Stimulated activated CD4-positive, alpha-beta T cell treated with anti-CD3 and anti-CD28 coated beads, Interleukin-12 subunit alpha, Interleukin-12 subunit beta, amount 100 ng/mL, for 24 hours (primary cell): ENCODE measurements at places on chromosomes 1 and 21.

DNA sequence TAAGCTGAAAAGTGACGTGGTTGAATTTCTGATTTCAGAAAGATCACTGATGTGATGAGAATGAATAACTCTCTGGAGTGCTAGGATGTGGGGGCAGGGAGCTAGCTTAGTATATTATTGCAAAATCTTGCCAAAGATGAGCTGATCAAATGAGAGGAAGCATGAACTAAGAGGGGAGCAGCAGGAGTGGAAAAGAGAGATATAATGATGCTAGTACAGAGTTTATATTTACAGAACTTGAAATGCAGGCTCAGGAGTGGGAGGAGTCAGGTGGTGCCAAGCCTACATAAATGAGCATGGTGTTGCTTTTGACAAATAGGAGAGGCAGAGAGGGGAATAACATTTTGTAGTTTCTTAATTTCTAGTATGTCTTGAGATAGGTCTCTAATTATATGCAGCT, 38.1 kb upstream of the NBL1 start:
- no peak for DNase-seq

DNA sequence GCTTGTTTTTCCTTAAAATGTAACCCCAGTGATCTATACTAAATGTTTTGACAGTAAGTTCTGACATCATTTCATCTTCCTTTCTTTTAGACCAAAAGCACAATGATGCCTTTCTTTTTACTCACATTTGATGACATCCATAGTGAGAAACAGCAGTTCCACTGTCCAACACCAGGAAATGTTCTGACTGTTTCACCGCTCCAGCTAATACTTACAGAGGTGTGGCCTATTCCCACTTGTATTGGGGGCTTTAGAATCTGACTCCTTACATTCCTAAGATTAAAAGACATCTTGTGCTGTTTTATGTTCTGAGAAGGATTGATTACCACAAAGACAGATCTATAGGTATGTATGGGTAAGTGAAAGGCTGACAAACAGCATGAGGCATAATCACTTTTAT, 1018.2 kb upstream of the PRMT6 start:
- no peak for DNase-seq

GRCh38 chr1:208499026-208499425, 254.8 kb upstream of the PLXNA2 start:
- no peak for DNase-seq

DNA sequence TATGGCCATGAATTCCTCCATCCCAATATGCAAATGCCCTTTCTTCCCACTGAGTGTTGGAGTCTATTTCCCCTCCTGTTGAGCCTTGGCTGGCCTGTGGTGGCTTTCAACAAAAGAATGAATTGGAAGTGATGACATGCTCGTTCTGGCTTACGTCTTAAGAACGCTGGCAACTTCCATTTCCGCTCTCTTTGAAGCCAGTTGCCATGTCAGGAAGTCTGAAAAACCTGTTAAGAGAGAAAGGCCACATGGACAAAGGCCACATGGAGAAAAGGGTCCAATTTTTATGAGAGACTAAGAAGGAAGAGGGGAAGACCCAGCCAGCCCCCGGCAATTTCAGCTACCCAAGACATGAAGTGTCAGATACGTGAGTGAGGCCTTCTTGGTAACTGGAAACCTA, 45.6 kb upstream of the GADD45A start:
- DNase-seq = no peak

- no peak for DNase-seq
Measured at GRCh38 chr1:86154571-86155050, 2.0 kb downstream of the COL24A1 start.

DNA sequence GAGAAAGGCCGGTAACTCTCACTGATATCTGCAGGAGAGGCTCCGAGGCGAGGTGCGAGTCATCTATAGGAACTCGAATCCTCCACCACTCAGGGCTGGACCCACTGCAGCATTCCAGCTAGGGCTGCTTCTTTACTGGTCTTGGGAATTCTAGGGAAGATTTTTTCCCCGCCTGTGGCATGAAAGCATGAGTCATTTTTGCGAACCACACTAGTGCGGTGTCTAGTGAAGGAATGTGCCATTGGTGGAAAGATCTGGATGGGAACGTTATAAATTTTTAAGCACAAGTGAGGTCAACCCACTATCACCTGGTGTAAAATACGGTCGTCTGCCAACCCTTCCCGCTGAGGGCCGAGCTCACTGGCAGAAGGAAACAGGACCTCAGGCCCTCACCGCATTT, 49.7 kb downstream of the SYF2 start:
- DNase-seq = no peak

DNA sequence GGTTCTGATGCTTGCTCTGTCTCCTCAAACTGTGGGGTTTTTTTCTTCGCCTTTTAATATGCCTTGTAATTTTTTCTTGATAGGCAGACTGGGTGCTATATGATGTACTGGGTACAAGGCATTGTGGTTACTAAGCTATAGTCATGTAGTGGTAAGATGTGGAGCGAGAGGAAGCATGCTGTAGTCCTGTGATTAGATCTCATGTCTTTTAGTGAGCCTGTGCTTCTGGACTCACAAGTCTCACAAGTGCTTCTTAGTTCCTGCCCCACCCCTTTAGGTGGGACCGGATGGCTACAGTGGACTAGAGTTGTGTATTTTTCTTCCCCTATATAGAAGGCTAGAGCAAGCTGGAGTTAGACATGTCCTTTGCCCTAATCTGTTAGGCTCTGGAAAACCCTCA, 178.7 kb downstream of the DNM3 start:
- no peak for DNase-seq

DNA sequence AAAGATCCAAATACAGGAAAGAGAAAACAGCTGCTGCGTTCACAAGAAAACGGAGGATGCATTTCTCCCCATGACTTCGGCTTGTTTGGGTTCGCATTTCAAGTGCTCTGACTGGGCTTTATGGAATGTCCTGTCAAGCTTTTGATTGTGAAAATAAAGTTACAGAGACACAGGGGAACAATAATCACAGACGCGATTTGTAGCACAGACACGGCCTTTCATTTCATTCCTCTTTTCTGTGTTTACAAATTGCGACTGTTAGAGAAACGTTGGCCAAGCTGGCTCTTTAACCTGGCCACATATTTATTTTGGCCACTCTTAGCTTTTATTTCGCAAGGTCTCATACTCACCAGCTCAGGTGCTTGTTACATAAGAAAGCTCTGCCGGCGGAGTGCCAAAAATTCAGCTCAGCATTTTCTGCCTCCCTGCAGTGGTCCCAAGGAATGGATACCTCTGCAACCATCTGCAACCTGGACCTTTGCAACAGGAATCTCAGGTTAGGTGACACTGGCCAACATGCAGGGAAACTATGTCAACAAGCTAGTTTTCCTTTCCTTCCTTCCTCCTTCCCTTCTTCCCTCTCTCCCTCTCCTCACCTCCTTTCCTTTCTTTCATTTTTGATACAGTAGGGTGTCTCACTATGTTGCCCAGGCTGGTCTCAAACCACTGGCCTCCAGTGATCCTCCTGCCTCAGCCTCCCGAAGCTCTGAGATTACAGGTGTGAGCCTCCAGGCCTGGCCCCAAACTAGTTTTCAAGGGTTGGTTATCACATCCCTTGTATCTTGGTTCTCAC, 58.2 kb upstream of the SLC45A1 start:
- no peak for DNase-seq

DNA sequence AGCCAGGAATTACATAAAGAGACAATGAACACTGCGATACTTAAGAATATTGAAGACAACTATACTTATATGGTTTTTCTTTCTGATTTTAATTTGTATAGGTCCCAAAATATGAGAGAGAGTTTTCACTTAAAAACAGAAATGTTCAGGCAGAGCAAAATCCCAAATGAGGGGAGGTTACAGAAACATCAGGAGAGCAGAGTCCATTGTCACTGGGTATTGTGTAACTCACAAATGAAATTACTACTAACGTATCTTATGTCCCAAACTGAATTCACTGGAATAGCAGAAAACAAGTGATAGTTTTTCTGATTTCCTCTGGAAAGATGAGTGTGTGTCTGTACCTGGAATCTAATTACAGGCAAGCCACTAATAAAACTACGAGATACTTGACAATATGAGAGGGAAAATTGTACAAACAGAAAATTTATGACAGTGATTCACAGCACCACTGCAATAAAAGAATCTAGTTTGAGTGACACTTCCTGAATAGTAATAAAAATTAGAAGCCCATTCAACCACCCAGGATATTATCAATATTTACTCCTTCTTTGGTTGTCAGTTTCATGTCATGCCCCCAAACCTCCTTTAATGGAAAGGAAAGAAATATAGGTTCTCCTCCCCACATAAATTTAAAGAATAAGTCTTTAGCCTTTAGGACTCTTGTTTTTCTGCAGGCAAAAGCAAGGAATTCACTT, 522.6 kb downstream of the ADGRL2 start:
- no peak for DNase-seq

GRCh38 chr1:229879746-229880145, 187.3 kb upstream of the GALNT2 start:
- no peak for DNase-seq

GRCh38 chr21:45011911-45012661, 62.3 kb upstream of the ADARB1 start:
- DNase-seq = no peak

- no peak for DNase-seq
Measured at GRCh38 chr1:42178249-42178648, 13.7 kb upstream of the GUCA2A start.

- DNase-seq = no peak
Measured at GRCh38 chr1:167856711-167857418, 57.1 kb downstream of the ADCY10 start.

DNA sequence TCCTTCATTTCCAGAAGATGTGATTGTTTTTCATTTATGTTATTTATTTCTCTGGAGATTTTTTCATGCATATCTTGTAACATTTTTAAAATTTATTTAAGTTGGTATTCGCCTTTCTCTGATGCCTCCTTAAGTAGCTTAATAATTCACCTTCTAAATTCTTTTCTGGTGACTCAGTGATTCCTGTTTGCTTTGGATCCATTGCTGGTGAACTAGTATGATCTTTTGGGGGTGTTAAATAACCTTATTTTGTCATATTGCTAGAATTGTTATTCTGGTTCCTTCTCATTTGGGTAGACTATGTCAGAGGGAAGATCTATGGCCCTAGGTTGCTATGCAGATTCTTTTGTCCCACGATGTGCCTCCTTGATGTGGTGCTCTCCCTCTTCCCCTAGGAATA, 1347.2 kb upstream of the B3GALT2 start:
- DNase-seq = no peak

- DNase-seq = no peak
Measured at GRCh38 chr1:12203216-12204007, 26.4 kb upstream of the VPS13D start.

DNA sequence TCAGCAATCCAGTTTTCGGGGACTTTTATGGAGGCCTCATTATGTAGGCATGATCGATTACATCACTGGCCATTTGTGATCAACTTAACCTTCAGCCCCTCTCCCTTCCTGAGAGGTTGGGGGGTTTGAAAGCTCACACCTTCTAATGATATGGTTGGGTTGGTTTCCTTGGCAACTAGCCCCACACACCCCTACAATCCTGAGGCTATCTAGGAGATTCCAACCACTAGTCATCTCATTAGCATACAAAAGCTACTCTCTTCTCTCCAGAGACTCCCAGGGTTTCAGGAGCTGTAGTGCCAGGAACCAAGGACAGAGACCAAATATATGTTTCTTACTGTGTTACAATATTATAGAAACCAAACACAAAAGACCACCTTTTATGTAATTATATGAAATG, 35.2 kb upstream of the ZNF326 start:
- DNase-seq = no peak

DNA sequence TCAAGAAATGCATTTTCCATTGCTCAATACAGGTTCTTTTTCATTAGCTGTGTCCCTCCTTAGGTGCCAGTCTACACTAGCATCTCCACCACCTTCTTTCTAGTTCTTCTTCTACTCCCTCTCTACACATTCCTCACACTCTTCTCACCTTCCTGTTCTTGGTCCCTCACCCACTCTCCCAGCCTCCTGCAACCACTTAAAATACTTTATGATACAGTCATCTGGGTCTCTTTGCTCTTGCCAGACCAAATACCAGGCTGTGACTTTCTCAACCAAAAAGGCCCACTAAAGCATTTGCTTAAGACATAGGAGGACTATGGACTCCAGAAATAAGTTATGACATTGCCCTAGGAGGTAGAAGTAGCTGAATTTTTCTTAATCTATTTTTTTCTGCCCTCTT, 35.1 kb downstream of the PIGM start:
- no peak for DNase-seq

GRCh38 chr1:243495442-243496186, 239.8 kb downstream of the SDCCAG8 start:
- DNase-seq = no peak

DNA sequence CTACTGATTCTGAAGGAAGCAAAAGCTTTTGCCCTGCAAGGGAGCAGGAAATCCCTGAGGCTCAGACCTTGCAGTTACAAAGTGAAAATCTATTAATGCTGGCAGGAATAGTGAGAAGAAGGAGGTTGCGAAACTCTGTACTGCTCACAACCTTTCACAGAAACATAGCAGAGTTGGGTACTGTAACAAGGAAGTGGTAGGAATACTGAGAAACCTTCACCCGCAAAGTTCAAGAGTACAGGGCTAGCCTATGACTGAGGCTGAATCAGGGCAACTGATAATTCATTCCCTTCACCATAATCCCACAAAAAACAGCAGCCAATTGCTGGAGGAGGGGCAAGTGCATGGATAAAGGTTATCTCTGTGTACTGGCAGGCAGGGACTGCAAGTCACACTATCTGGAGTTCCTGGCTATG, 23.9 kb upstream of the KCTD3 start:
- DNase-seq = no peak
